ENCODE measurements at places on chromosomes 4 and X.

DNA sequence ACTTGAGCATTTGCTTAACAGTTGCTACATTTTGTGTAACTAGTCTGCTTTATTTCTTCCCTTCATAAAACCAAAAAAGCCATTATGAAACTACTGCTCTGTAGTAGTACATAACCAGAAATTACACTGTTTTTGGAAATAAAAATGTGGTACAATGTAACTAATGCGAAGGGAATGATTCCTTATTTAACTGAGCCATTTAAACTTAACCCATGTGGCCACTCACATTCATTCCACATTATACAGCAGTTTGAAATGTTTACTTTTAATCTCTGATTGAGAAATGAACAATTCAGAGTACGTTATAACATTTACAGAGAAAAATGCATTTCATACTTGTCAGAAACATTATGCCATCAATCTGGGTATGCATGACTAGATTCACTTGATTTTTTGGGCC is 94.2 kb downstream of the NYX start:
- no peak for DNase-seq

- DNase-seq, result no peak
These were observed 64.0 kb downstream of the RASGEF1B start for GRCh38 chr4:81407726-81408125.

- DNase-seq, result no peak
These were observed 190.9 kb upstream of the BANK1 start for GRCh38 chr4:101599620-101600019.

DNA sequence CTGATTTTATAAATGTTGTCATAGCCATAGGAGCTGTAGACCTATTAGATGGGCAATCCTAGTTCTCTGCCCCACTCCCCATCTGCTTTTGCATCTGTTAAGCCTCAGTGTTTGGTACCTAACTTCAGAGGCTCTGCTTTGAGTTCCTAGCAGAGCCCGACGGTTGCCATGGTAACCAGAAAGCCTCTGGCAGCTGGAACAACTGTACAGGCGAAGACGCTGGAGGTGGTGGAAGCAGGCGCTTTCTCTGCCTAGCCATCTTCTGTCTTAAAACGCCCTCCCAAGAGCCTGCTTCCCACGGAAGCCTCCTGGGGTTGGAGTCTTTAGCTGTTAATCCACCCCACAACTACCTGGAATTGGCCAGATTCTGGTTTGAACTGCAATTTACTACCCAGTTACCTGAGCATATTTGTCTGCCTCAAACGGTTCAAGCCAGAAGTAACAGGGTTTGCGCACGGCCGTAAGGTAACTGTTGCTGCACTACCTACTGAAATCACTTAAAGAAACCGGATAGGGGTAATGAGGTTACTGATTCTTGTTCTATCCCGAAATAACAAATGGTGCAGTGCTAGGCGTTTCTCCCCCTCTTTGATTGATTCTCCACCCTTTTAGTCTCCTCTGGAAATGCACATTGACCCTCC is 1.0 kb upstream of the GABRG1 start:
- DNase-seq, result no peak
